ENCODE measurements at places on chromosomes 2 and 18.

DNA sequence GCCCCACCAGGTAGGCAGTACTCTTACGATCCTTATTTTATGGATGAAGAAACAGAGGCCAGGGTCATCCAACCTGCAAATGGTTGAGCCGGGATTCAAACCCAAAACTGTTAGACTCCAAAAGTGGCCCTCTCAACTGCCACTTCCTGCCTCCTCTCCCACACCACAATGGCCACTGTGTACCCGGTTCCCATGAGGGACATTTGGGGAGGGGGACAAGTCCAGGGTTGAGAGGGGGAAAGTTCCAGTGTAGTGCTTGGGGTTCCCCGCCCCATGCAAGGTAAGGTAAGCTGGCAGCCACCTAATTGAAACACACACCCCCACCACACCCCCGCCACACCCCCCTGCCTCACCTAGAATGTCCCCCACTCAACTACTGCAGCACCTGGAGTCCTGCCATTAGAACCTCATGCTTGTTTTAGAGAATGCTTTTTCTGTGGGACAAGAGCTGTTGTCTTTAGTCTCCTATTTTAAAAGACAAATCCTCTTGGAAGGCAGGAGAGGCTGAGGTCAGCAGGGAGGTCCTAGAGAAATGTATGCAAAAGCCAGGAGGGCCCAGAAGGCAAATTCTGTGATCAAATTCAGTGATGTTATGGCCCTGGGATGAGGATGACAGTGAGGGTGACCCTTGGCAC, 145.2 kb downstream of the ZFP36L2 start:
- no peak for DNase-seq

DNA sequence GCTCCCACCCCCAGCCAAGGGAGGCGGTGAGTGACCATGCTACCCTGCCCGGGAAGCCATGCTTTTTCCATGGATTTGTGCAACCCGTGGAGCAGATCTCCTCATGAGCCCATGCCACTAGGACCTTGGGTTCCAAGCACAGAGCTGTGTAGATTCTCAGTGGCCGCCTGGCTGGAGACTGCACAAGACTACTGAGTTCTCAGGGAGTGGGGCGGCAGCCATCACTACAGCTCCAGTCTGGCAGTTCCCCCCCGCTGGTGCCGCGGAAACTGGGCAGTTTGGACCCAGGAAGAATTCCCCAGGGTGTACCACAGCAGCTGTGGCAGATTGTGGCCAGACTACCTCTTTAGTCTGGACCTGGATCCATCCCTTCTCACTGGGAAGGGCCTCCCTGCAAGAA, 470.6 kb downstream of the LRP1B start:
- no peak for DNase-seq

DNA sequence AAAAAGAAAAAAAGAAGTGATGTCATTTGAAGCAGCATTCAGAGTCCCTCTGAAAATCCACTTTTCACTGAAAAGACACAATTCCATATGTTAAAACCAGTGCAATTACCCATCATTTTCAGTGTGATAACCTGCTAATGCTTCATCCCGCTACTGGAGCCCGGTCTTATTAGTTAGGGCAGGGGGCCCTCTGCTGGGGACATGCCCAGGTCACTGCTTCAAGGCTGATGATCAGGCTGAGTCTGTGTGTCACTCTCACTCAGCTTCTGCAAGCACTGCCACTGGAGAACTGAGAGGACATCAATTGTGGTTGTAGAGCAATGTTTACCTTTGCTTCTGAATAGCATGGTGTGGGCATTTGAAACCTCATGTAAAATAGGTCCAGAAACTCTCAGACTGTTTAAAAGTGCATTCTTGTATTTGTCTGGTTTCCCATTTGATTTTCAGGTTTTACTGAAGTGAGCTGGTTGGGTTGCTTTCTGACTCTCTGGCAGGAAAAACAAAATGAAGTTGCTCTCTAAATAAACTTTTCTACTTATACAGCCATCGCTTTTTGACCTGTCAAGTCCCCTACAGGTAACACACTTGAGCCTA, 49.2 kb upstream of the NXPH2 start:
- peak; percentile 16 for DNase-seq

DNA sequence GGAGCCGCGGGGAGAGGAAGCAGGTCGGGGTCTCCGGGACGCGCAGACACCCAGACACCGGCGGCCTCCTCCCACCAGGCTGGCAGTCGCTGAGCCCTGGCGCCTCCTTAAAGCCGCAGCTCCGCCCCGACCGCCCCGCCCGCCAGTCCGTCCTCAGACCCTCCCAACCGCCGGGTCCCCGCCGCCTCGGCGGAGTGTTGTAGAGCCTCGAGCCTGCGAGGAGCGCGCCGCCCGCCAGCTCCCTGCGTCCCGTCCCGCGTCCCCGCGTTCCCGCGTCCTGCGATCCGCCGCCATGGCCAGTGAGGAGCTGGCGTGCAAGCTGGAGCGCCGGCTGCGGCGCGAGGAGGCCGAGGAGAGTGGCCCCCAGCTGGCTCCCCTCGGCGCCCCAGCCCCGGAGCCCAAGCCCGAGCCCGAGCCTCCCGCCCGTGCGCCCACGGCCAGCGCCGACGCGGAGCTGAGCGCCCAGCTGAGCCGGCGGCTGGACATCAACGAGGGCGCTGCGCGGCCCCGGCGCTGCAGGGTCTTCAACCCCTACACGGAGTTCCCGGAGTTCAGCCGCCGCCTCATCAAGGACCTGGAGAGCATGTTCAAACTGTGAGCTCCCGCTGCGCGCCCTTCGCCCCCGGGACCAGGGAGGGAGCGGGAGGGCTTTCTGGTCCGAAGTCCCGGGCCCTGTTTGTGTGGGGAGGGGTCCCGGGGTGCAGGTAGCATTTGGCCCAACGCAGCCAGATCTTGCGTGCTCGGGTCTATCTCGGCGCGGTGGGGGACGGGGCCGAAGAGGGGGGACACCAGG, at the start of gene EFHD1:
TSS of gene EFHD1 (plus strand) at position 192 of the 793 bp plus-strand sequence. CDS start at position 293, 101 bp downstream.
- DNase-seq = peak; percentile 78

DNA sequence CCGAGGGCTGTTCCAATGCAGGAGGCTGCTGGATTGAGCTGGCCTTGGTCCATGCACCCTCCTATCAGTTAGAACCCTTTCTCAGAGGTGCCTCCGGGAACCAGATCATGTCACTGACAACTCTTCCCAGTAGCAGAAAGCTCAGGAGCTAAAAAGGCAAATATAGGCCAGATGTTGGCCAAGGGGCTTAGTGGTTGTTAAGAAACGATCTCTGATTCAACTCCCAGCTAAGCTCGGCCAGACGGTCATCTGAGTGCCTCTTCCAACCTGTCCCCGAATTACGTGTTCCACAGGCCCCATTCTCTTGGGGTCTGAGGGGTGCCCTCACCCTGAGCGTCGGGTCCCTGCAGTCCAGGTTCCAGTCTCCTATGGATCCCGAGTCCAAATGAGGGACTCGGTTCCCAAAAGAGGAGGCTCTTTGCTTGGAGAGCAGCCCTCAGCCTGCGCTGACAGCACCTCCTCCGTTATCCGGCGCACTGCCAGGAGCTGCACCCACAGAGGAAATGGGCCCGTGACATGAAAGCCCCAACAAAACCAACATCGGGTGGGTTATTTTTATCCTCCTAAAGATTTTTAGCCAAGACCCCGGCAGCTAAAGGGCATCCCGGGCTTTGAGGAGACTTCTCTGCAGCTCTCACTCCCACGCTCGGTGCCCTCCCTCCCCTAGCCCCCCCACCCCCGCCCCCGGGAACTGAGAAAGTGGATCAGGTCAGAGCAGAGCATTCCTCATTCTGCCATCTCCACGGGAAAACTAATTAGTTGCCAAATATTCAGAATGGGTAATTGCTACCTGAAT, 106.6 kb upstream of the ID2 start:
- DNase-seq = peak; percentile 19

- DNase-seq = no peak
Observed at GRCh38 chr18:79911344-79912270, 39.8 kb downstream of the SLC66A2 start.

Measured in fibroblast of villous mesenchyme (primary cell).